ENCODE measurements at places on chromosomes 11 and 22. TPM values are rescaled to one million over a fixed set of nuclear protein-coding genes. Genes with fewer than 3 reads are reported as not detected.

GRCh38 chr11:12233602-12233925, 123.2 kb downstream of the MICAL2 start:
- DNase-seq: no peak
- peaks cover 24% of the 10 kb centered on the region for H3K4me1 ChIP-seq
- no peak overlapping the region for H3K27ac ChIP-seq
- H3K36me3 ChIP-seq: no peaks in the 10 kb centered on the region

DNA sequence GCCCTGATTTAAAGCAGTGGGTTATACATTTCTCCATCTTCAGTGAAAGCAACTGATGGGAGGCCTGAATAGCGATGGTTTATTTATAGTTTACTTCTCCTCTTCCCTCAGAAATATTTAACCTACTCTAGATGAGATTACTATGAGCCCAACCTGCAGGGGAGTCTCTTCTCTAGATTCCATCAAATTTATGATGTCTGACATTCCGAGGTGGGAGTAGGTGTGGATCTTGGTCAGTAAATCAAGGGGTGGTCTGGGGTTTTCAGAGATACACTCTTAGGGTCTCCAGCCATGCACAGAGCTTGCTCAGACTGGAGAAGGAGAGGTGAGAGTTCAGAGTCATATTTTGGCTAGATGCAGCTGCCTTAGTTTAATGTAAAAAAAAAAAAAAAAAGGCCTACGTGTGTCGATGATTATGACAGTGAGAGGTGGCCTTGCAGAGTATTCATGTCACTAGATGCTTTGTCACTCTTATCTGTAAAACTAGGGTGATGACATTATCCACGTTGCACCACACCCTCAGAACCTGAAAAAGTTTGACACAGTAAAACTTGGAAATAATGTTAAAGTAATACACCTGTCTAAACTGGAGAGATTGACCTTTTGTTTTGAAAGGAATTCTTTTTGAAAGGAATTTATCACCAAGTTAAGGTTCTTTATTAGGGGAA, 81.2 kb downstream of the EXT2 start:
- no peaks in the 10 kb centered on the region for H3K27me3 ChIP-seq
- H3K4me1 ChIP-seq: no peaks in the 10 kb centered on the region
- no peak overlapping the region for H3K27ac ChIP-seq
- no peak for DNase-seq
- H3K4me3 ChIP-seq: no peak overlapping the region

DNA sequence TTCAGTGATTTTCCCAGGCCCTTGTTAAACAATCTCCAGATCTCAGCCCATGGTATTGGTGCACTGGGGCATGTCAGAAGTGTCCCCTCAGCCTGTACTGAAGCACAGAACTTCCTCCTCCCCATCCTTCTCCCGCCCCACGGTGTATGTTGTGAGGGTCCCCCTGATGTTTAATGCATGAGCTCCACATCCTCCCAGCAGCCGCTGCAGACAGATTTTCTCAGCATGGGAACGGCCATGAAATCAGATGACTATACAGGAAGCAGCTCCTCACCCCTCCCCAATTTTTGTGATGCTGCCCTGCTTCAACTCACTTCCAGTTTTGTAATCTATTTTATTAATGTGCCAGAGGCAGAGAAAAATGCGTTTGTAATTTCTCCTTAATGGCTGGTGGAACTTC, 406.0 kb downstream of the MIAT start:
- H3K27me3 ChIP-seq: peaks cover 9% of the 10 kb centered on the region
- no peaks in the 10 kb centered on the region for H3K36me3 ChIP-seq
- no peak overlapping the region for H3K27ac ChIP-seq
- H3K4me1 ChIP-seq: no peaks in the 10 kb centered on the region
- no peak overlapping the region for H3K4me3 ChIP-seq

GRCh38 chr22:19036523-19037273, 85.5 kb downstream of the DGCR2 start:
- H3K4me1 ChIP-seq: no peaks in the 10 kb centered on the region
- DNase-seq: no peak
- no peak overlapping the region for H3K27ac ChIP-seq
- H3K36me3 ChIP-seq: peaks cover 22% of the 10 kb centered on the region

DNA sequence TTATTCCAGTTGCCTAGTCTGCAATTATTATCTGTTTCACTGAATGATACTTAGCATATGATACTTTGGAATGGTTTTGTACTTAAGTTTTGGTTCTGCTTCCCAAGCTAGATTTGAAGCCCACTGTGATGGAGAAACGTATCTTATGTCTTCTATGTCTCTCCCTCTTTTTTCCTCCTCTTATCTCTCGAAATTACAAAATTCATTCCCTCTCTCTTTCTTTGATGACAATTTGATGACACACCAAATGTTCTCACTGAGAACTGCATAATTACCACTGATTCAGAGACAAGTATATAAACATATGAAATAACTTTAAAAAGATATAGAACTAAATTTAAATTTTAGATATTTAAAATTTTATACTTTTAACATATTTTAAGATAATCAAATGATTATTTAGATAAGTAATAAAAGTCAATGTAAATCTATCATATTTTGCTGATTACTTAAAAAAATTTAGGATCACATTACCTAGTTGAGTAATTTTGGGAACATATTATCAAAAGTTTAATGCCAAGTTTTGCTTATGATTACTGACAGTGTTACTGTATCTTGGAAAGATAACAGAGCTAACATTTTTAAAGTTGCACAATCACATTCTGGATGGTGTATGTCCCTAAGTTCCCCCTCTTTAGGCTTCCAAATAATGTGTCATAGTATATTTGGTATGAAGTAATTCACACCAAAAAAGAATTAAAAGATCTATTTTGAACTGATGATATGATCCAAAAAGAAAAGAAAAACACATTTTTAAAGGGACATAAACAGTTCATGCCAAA, 255.3 kb downstream of the SBF2 start:
- H3K4me1 ChIP-seq: no peaks in the 10 kb centered on the region
- no peak overlapping the region for H3K4me3 ChIP-seq
- H3K27me3 ChIP-seq: no peaks in the 10 kb centered on the region
- no peak overlapping the region for H3K27ac ChIP-seq

GRCh38 chr11:22878604-22879003, 18.3 kb upstream of the CCDC179 start:
- no peak overlapping the region for H3K27ac ChIP-seq
- DNase-seq: no peak
- no peaks in the 10 kb centered on the region for H3K27me3 ChIP-seq
- no peak overlapping the region for H3K4me3 ChIP-seq
- H3K36me3 ChIP-seq: no peaks in the 10 kb centered on the region

- no peaks in the 10 kb centered on the region for H3K36me3 ChIP-seq
- no peaks in the 10 kb centered on the region for H3K27me3 ChIP-seq
- no peak overlapping the region for H3K4me3 ChIP-seq
- DNase-seq: no peak
- H3K4me1 ChIP-seq: no peaks in the 10 kb centered on the region
These were observed 148.3 kb downstream of the CEP164 start for GRCh38 chr11:117475716-117476530.

- H3K27me3 ChIP-seq: no peaks in the 10 kb centered on the region
- peaks cover 15% of the 10 kb centered on the region for H3K36me3 ChIP-seq
- peaks cover 34% of the 10 kb centered on the region for H3K4me1 ChIP-seq
- no peak for DNase-seq
These were observed 76.8 kb downstream of the C11orf58 start for GRCh38 chr11:16815047-16815767.

DNA sequence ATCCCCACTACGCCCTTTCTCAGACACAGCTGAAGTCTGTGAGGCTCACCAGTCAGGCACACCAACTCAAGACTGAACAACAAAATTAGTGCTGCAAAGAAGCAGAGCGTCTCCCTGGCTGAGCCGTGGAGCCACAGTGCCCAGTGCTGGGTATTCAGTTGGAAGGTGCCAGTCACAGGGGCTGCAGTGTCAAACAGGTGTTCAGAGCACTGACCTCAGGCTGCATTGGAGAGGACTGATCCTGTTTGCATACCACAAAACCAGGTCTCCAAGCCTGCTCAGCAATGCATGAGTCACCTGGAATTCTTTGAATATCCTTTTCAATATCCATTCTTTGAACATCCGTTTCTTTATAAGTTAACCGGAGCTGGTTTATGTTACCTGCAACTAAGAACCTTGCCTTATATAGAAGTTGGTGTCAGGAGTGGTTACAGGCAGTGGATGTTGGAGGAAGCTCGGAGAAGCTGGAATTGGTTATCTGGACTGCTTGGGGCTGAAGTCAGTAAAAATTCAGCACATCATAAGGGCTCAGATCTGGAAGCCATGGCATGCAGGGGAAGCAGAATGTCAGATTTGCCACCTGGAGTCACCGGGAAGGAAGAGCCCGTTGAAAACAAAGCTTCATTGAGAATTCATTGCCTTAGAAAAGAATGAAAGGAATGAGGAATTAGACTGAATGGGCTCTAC, 30.3 kb downstream of the PDGFB start:
- peak; percentile 58 for DNase-seq
- H3K36me3 ChIP-seq: no peaks in the 10 kb centered on the region
- H3K27ac ChIP-seq: no peak overlapping the region
- no peaks in the 10 kb centered on the region for H3K27me3 ChIP-seq

- H3K27me3 ChIP-seq: no peaks in the 10 kb centered on the region
- no peak overlapping the region for H3K4me3 ChIP-seq
- no peak overlapping the region for H3K27ac ChIP-seq
These were observed 282.7 kb upstream of the CCDC179 start for GRCh38 chr11:23143022-23143421.

DNA sequence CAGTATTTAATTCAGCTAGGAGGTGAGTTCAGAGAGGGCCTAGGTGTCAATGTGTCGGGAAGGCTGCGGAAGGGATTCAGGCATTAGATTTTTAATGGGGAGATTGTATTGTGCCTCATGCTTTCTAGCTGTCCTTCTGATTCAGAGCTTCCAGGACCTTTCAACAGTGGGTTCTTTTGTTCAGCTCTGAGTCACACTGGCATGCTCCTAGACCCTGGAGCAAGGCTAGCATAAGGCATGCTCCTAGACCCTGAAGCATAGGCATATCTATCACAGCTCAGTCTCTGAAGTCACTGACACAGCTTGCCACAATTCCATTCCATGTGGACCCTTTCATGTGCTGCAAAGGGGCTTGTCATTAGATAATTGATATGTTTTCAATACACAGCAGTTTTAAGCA, 396.9 kb downstream of the RAB38 start:
- H3K36me3 ChIP-seq: no peaks in the 10 kb centered on the region
- no peak overlapping the region for H3K27ac ChIP-seq
- H3K27me3 ChIP-seq: no peaks in the 10 kb centered on the region
- H3K4me1 ChIP-seq: no peaks in the 10 kb centered on the region

GRCh38 chr11:121464352-121464946, 11.7 kb upstream of the SORL1-AS1 start:
- no peaks in the 10 kb centered on the region for H3K27me3 ChIP-seq
- H3K36me3 ChIP-seq: peaks cover 2% of the 10 kb centered on the region
- H3K4me1 ChIP-seq: peaks cover 89% of the 10 kb centered on the region
- DNase-seq: peak; percentile 15
- no peak overlapping the region for H3K4me3 ChIP-seq

DNA sequence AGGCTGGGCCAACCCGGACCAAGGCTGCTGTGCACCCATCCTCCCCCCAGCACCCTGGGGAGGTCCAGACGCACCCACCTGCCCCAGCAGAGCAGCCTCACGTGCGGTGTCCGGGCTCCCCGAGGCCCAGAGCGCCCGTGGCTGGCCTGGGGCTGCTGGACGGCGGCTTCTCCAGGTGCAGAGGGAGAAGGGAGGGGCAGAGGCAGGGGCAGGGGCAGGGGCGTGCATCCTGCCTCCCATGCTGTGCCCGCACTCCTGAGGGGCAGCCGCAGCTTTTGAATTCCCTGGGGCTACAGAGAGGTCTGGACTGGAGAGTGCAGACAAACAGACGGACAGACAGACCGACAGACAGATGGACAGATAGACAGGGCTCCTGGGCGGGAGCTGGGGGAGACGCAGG, 83.6 kb upstream of the PRR5 start:
- no peak overlapping the region for H3K4me3 ChIP-seq
- peaks cover 5% of the 10 kb centered on the region for H3K27me3 ChIP-seq
- no peaks in the 10 kb centered on the region for H3K4me1 ChIP-seq
- no peaks in the 10 kb centered on the region for H3K36me3 ChIP-seq
- no peak overlapping the region for H3K27ac ChIP-seq

DNA sequence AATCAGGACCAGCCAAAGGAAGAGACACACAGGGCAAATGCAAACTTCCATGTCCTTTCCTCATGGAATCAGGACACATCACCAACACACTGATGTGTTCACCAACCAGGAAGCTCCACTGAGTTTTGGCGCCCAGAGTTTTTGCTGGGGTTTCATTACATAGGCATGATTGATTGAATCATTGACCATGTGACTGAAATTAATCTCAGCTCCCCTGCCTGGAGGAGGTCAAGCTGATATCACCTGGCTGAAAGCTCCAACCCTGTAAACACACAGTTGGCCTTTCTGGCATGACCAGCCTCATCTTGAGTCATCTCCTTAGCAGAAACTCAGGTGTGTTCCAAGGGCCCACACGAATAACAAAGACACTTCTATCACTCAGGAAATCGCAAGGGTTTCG, 133.2 kb downstream of the TRIM29 start:
- H3K36me3 ChIP-seq: no peaks in the 10 kb centered on the region
- no peaks in the 10 kb centered on the region for H3K4me1 ChIP-seq

- no peaks in the 10 kb centered on the region for H3K27me3 ChIP-seq
- H3K36me3 ChIP-seq: no peaks in the 10 kb centered on the region
- H3K4me1 ChIP-seq: no peaks in the 10 kb centered on the region
- H3K27ac ChIP-seq: no peak overlapping the region
- DNase-seq: no peak
These were observed 521.0 kb downstream of the METTL15 start for GRCh38 chr11:28629235-28629634.

- no peaks in the 10 kb centered on the region for H3K4me1 ChIP-seq
- H3K36me3 ChIP-seq: no peaks in the 10 kb centered on the region
- no peak overlapping the region for H3K27ac ChIP-seq
- no peaks in the 10 kb centered on the region for H3K27me3 ChIP-seq
- no peak overlapping the region for H3K4me3 ChIP-seq
These were observed 561.1 kb downstream of the MN1 start for GRCh38 chr22:27240298-27241075.

DNA sequence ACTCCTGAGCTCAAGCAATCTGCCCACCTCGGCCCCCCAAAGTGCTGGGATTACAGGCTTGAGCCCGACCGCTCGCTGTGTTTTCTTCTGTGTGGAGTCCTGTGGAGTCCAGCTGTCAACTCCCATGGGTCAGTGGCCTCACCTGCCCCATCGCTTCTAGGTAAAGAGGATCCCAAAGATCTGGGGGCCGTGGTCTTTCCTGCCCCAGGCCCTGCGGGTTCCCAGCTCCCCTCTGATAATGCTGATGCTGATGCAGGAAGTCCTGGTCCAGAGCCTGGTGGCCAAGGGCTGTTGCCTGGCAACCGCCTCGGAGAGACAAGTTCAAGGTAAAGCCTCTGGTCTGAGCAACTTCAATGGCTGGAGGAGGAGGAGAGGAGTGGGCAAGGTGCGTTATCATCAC, 9.6 kb downstream of the SSTR3 start:
- DNase-seq: no peak
- no peak overlapping the region for H3K27ac ChIP-seq
- peaks cover 34% of the 10 kb centered on the region for H3K4me1 ChIP-seq

Gene TEX12
- total RNA-seq: not detected

Gene CTSW
- total RNA-seq: not detected

Gene CRYBA4
- total RNA-seq: not detected

Gene FADD
- total RNA-seq: 21.4 TPM

Gene FBXO7
- total RNA-seq: 105 TPM

Gene GAL3ST3
- total RNA-seq: not detected

Gene CSF2RB
- not detected for total RNA-seq

Gene DNAJB7
- total RNA-seq: not detected

Gene RTN4RL2
- 1.3 TPM for total RNA-seq

Gene SERPIND1
- 111 TPM for total RNA-seq

Gene ISX
- total RNA-seq: 3.0 TPM
